ENCODE measurements at places on chromosomes 6 and 20. TPM values are rescaled to one million over a fixed set of nuclear protein-coding genes. Genes with fewer than 3 reads are reported as not detected.

DNA sequence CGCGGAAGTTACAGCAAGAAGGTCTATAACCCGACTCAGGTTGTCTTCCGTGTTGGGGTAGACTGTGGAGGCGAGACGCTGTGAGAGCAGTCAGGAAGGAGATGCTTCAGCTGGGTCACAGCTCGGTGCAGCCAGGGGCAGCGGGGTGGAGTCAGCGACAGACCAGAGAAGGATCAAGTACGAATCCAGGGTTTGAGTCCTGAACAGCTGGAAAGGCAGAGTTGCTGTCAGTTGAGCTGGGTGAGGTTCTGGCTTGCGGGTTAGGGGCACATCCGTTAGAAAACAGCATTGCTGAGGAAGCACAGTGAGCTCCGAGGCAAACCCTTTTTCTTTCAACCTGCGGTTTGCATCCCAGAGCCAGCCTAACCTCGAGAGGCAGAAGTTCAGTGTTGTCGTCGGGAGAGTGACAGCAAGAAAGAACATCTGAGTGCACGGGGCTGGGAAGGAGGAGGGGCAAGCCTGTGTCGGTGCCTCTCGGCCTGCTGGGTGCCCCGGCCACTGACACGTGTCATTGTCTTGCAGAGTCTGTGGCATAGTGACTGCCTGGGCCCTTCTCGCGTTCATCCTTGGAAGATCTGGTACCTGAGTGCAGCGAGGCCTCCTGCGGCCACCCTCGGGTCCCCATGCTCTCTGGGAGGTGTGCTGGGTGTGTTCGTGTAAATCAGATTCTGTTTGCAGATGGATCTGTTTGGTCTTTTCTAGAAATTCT lies 20.0 kb downstream of the PNLDC1 start:
- H3K4me1 ChIP-seq = no peaks in the 10 kb centered on the region
- DNase-seq = no peak
- H3K4me3 ChIP-seq = no peak overlapping the region
- peaks cover 47% of the 10 kb centered on the region for H3K27me3 ChIP-seq
- H3K36me3 ChIP-seq = no peaks in the 10 kb centered on the region
- no peak overlapping the region for H3K27ac ChIP-seq

The RFX6 gene
- 28.7 TPM for total RNA-seq

GRCh38 chr6:90257486-90257738 lies 39.2 kb downstream of the BACH2 start:
- H3K4me3 ChIP-seq = no peak overlapping the region
- peaks cover 3% of the 10 kb centered on the region for H3K36me3 ChIP-seq
- no peak overlapping the region for H3K27ac ChIP-seq
- H3K27me3 ChIP-seq = no peaks in the 10 kb centered on the region
- DNase-seq = no peak

DNA sequence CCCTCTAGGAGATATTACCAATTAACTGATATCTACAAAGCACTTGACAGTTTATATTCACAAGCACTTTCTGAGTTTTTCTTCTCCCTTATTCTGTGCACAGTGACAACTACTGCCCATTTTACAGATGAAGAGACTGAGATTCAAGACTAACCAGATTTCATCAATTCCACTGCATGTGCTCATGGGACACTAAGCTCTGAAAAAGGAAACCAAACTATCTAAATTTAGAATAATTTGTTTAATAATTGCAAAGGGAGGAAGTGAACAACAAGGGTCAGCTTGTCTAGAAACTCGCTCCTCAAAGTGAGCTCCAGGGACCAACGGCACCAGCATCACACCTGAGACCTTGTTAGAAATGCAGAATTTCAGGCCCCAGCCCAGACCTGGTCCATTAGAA lies 50.8 kb upstream of the MYLIP start:
- no peak overlapping the region for H3K4me3 ChIP-seq
- peaks cover 23% of the 10 kb centered on the region for H3K27me3 ChIP-seq
- H3K27ac ChIP-seq = no peak overlapping the region
- DNase-seq = no peak
- no peaks in the 10 kb centered on the region for H3K4me1 ChIP-seq

DNA sequence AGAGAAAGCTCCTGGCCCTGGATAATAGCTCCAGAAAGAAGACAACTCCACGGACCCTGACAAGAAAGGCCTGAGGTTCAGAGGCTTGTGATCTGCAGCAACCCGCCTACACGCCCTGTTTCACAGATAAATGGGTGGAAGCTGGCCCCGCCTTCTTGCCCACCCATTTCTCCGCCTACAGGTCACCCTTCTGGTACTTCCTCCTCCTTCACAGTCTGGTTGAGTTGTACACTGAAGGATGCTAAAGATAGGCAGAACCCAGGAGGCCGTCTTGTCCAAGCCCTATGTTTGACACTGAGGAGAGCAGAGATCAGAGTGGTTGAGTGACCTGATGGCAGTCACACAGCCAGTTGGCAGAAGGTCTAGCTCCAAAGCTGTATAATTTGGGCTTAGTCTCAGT lies 34.2 kb upstream of the MDGA1 start:
- H3K4me3 ChIP-seq = no peak overlapping the region
- DNase-seq = no peak
- H3K4me1 ChIP-seq = peaks cover 7% of the 10 kb centered on the region
- no peaks in the 10 kb centered on the region for H3K36me3 ChIP-seq
- H3K27me3 ChIP-seq = peaks cover 24% of the 10 kb centered on the region
- no peak overlapping the region for H3K27ac ChIP-seq

DNA sequence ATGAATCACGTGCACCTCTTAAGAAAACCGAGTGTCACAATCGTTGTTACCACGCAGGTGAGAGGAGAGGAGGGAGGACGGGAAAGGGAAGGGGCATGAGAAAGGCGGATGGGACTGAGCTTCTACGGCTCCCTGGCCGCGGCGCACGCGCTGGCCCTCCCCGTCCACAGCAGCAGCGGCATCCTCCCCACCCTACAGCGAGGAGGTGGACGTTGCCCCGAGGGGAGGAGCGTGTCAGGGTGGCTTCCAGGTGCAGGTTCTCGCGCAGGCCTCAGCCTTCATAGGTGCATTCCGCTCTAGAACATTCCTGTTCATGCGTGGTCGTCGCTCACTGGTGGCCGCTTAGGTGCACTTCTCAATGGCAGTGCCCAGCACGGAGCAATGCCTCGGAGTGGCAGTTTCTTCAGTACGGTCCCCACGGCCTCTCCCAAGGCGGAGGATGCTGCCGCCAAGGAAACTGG lies 29.7 kb upstream of the AFDN start:
- peaks cover 32% of the 10 kb centered on the region for H3K4me1 ChIP-seq
- no peaks in the 10 kb centered on the region for H3K36me3 ChIP-seq
- no peak overlapping the region for H3K27ac ChIP-seq
- DNase-seq = no peak

DNA sequence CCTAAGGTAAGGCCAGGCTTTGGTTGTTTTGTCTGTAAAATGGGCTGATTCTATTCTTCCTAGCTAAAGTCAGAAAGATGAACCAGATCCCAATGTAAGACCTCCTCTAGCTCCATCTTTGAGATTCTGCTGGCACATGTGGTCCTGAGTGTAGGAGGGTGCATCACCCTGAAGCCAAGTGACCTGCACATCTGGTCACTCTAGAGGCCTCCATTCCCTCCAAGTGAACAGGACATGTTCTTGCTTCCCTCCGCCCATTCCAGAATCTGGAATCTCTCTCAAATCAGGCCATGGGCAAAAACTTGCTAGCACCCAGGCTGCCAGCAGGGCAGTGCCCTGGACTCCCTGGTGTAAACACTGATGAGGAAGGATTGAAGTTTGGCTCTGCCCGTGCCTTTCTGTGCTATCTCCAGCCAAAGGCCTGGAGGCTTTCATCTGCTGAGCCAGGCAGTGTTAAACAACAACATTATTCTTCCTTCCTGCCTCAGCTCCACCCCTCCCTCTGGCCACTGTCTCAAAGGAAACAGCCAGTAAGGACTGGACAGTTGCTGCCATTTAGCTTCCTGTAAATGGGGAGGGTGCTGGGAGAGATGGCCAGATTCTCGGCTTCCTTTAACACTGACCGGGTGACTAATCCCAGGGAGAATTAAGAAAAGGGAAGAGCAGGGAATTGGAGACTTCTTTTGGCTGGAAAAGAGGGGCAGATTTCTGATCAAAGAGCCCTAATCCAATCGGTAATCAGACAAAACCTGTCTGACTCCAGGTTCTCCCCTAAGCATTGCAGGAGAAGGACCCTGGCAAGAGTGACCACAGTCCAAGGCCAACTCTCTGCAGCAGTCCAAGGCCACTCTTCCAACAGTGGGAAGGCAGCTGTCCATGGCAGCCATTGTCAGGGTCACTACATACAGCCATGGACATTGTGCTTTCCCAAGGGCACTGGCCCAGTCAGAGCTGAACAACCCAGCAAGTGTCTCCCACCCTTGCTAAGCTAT lies 19.5 kb upstream of the ADGRF1 start:
- peaks cover 2% of the 10 kb centered on the region for H3K27me3 ChIP-seq
- no peaks in the 10 kb centered on the region for H3K4me1 ChIP-seq
- H3K27ac ChIP-seq = no peak overlapping the region
- H3K4me3 ChIP-seq = no peak overlapping the region
- no peaks in the 10 kb centered on the region for H3K36me3 ChIP-seq
- no peak for DNase-seq

GRCh38 chr6:34236443-34237315 lies at the start of gene HMGA1:
Gene HMGA1 (plus strand): TSS chr6:34236873. CDS start chr6:34240781, 3,908 bp downstream.
- peak within 1 kb of the TSS; percentile 99 for H3K27ac ChIP-seq
- H3K4me1 ChIP-seq = peaks cover 34% of the 10 kb centered on the region
- DNase-seq = peak; percentile 78
- peaks cover 13% of the 10 kb centered on the region for H3K36me3 ChIP-seq
- H3K27me3 ChIP-seq = no peaks in the 10 kb centered on the region

GRCh38 chr6:87897663-87898062 lies 150.0 kb upstream of the SPACA1 start:
- no peaks in the 10 kb centered on the region for H3K36me3 ChIP-seq
- DNase-seq = no peak
- H3K4me1 ChIP-seq = peaks cover 10% of the 10 kb centered on the region

The DCDC2 gene
- 22.2 TPM for total RNA-seq

DNA sequence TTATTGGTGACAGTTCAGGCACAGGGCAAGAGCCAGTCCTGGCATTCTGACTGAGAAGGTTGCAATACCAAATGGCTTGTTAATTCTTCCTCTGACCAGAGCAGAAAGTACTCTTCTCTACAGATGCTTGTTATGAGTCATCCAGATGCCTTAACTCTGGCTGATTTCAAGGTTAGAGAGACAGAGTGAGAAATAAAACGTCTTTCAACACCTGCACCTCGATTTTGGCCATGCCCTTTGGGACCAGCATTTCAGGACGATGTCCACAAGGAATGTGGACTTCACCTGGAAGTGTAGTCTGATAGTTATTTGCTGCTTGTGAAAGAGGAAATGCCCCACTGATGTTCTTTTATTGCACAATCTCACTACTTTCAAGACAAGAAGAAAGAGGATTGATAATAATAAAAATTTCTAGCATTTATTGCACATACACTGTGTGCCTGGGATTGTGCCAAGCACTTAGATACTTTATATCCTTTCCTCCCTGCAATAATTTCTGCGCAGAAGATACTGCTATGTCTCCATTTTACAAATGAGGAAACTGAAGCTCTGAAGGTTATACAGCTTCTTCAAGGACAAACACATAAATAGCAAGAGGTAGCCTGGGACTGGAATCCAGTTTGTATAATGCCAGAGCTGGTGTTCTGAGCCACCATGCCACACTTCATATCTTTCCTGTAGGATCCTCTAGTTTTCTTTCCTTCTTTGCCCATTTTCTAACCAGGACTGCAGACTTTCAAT lies 33.5 kb upstream of the MCM3 start:
- H3K4me1 ChIP-seq = peaks cover under 1% of the 10 kb centered on the region
- H3K4me3 ChIP-seq = no peak overlapping the region
- DNase-seq = no peak
- H3K27ac ChIP-seq = no peak overlapping the region
- no peaks in the 10 kb centered on the region for H3K36me3 ChIP-seq
- H3K27me3 ChIP-seq = no peaks in the 10 kb centered on the region

The POM121L2 gene
- not detected for total RNA-seq

- H3K36me3 ChIP-seq = peaks cover 21% of the 10 kb centered on the region
- DNase-seq = peak; percentile 18
- peaks cover 11% of the 10 kb centered on the region for H3K4me1 ChIP-seq
- peaks cover 2% of the 10 kb centered on the region for H3K27me3 ChIP-seq
- H3K4me3 ChIP-seq = peak overlapping the region; percentile 69
- peak overlapping the region; percentile 84 for H3K27ac ChIP-seq
Measured at GRCh38 chr6:73523434-73524123, 2.7 kb upstream of the EEF1A1 start.

- no peaks in the 10 kb centered on the region for H3K36me3 ChIP-seq
- peaks cover 22% of the 10 kb centered on the region for H3K4me1 ChIP-seq
- H3K27me3 ChIP-seq = no peaks in the 10 kb centered on the region
- H3K4me3 ChIP-seq = no peak overlapping the region
- DNase-seq = no peak
Measured at GRCh38 chr20:53829724-53830521, 236.3 kb upstream of the ZNF217 start.

DNA sequence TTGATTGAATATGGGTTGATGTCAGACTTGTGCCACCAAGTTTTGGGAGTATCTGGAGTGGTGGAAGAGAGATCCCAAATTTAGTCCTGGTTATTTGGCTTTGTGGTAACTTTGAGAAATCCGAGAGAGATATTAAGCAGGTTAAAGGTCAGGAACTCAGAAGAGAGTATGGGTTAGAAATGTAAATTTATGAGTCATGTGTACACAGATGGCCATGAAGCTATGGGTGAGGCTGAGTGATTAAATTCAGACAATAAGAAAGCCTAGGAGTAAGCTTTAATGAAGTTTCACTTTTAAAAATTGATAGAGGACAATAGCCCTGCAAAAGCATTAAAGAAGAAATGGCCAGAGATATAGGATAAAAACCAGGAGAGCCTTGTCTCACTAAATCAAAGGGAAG lies 14.3 kb downstream of the RIMS1 start:
- no peaks in the 10 kb centered on the region for H3K27me3 ChIP-seq
- no peaks in the 10 kb centered on the region for H3K36me3 ChIP-seq

The MLIP gene
- total RNA-seq = 1.3 TPM

DNA sequence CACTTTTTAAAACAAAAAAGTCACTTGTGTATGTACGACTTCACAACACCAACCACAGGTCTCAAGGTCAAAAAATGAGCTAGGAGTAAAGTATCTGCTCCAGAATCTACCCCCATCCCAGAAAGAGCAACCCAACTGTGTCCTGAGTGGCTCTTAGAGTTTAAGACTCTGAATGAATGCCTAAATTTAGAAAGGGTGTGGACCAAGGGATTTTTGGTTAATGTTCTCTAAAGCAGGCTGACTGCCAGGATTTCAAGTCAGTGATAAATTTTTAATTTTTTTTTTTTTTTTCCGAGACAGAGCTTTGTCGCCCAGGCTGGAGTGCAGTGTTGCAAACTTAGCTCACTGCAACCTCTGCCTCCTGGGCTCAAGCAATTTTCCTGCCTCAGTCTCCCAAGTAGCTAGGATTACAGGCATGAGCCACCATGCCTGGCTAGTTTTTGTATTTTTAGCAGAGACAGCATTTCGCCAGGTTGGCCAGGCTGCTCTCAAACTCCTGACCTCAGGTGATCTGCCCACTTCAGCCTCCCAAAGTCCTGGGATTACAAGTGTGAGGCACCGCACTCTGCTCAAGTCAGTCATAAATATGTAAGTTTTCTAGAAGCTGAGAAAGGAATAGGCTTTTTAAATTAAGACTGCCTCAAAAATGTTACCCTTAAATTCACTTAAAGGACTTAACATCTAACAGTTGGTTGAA lies 20.2 kb downstream of the STAU1 start:
- H3K36me3 ChIP-seq = peaks cover 6% of the 10 kb centered on the region
- no peaks in the 10 kb centered on the region for H3K27me3 ChIP-seq
- H3K27ac ChIP-seq = no peak overlapping the region
- H3K4me1 ChIP-seq = no peaks in the 10 kb centered on the region

All from progenitor cell of endocrine pancreas (in vitro differentiated cells).